Caco-2 (cell line): ENCODE measurements at places on chromosomes 1 and 21. TPM values are rescaled to one million over a fixed set of nuclear protein-coding genes. Genes with fewer than 3 reads are reported as not detected.

DNA sequence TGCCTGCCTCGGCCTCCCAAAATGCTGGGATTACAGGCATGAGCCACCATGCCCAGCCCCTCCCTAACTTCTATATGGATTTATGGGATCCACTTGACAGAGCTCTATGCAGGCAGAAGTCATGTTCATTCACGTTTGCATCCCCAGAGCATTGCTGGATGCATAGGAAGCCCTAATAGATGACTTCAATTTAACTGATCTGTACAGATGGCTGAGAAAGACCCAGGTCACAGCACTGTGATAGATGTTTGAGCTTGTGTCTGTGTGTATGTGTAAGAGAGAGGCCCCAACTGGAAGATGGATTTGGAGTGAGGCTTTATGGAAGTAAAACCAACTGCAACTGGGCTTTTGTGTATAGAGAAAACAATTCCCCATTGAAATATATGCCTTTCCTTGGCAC is 30.9 kb upstream of the PLXNA2 start:
- no peak for DNase-seq
- no peaks in the 10 kb centered on the region for H3K4me1 ChIP-seq
- no peaks in the 10 kb centered on the region for H3K36me3 ChIP-seq
- peaks cover 2% of the 10 kb centered on the region for H3K27me3 ChIP-seq

TCEA3 gene
- total RNA-seq, result 14.6 and 15.8 TPM in 2 replicates

DNA sequence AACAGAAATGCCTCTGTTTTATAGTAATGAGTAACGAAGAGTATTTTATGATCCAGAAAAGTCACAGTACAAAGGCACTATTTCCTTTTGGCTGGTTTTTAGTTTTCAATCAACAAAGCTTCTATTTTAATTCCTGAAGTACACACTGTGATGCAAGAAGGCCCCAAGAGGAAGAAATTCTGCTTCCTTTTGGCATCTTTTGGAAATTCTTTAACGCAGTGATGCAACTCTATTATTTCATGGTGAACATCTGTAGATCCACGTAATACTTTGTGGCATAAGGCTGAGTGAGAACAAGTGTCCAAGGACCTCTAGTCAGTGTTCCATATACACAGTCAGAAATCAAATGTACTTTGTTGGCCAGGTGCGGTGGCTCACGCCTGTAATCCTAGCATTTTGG is 137.5 kb downstream of the TGFB2 start:
- H3K27me3 ChIP-seq, result no peaks in the 10 kb centered on the region
- no peak for DNase-seq
- no peak overlapping the region for H3K4me3 ChIP-seq
- H3K4me1 ChIP-seq, result peaks cover 30% of the 10 kb centered on the region
- H3K27ac ChIP-seq, result no peak overlapping the region
- H3K36me3 ChIP-seq, result no peaks in the 10 kb centered on the region

DNA sequence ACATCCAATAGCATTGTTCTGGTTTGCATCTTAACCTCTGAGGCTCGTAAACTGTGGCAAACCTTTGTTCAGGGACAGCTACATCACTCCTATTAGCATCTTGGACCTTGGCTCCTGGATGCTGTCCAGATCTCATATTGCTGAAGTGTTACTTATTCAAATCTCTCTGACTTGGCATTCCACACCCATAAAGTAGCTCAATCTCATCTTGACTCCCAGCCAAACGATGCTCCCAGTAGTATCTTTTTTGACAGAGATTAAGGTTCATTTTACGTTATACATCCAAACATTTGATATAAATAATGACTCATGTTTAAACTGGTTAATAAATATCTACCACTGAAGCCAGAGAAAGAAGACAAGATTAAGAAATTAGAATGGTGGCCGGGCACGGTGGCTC is 4.4 kb upstream of the FLVCR1 start:
- H3K4me1 ChIP-seq, result peaks cover 4% of the 10 kb centered on the region; the same call in 1 of the 2 replicates
- H3K27ac ChIP-seq, result no peak overlapping the region
- H3K4me3 ChIP-seq, result no peak overlapping the region
- no peaks in the 10 kb centered on the region for H3K27me3 ChIP-seq
- no peak for DNase-seq
- no peaks in the 10 kb centered on the region for H3K36me3 ChIP-seq

GRCh38 chr1:169240449-169241232 is 127.0 kb downstream of the NME7 start:
- DNase-seq, result no peak
- H3K36me3 ChIP-seq, result no peaks in the 10 kb centered on the region
- no peak overlapping the region for H3K27ac ChIP-seq
- no peaks in the 10 kb centered on the region for H3K4me1 ChIP-seq
- H3K4me3 ChIP-seq, result no peak overlapping the region
- no peaks in the 10 kb centered on the region for H3K27me3 ChIP-seq

DNA sequence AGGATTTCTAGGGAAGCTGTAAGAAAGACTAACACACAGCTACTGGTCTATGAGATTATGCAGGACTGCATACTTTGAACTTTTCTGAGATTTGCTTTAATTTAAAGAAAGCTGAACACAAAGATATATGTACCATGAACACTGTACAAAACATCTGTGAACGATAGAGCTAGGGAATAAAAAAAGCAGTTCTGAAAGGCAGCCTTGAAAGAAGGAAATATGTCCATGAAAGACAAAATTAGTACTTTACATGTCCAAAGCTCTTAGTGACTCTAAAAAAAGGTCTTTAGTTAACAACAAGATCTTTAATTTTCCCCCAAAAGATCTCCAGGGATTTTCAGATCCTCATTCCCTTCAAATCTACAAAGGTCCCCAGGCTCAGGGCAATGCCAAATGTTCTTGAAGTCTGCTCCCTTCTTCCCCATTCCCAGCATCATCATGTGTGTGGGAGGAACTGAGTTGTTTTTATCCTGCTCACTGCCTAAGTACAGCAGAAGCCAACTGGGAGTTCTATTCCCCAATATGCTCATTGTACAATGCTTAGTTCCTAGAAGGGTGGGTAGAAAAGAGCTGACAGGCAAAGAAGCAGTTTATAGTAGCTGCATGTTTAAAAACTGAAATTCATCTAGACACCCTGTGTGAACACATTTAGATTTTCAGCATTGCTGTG is 60.1 kb upstream of the PTCH2 start:
- no peaks in the 10 kb centered on the region for H3K36me3 ChIP-seq
- no peak for DNase-seq
- H3K27ac ChIP-seq, result no peak overlapping the region
- H3K4me1 ChIP-seq, result no peaks in the 10 kb centered on the region

DNA sequence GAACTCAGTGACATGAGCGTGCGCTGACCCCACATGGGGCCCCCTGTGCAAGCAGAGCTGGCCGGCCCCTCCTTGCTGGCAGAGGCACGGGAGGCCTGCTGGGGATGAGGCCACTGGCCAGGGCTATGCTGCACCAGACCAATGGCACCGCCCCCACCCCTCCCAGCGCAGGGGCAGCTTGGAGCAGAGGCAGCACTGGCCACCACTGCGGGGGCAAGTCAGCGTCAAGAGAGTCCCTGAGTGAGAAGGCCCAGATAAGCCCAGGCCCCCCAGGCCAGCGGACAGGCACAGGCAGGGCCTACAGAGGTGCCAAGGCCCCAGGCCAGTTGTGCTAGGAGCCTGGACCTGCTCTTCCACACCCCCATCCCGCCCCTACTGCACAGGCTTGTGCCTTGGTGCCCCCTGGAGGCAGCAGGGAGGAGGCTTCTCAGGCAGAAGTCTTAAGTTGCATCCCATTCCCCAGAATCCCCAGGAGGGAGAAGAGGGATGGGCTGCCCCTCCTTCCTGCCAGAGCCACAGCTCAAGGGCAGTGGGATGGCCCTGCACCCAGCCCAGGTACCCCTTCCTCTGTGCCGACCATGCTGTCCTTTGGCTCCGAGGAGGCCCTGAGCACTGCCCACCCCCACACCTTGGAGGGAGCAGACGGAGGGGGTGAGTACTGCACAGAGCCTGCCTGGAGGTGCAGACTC is 35.8 kb downstream of the EPHX1 start:
- no peaks in the 10 kb centered on the region for H3K27me3 ChIP-seq
- H3K27ac ChIP-seq, result no peak overlapping the region
- no peaks in the 10 kb centered on the region; the same call in 1 of the 2 replicates for H3K36me3 ChIP-seq
- H3K4me3 ChIP-seq, result no peak overlapping the region
- H3K4me1 ChIP-seq, result no peaks in the 10 kb centered on the region
- peak; percentile 85 for DNase-seq

LEMD1 gene
- not detected in 2 replicates for total RNA-seq
